ENCODE measurements at places on chromosomes 11 and 22.

- no peak for DNase-seq
These were observed 146.8 kb upstream of the TTC12 start for GRCh38 chr11:113167599-113167998.

DNA sequence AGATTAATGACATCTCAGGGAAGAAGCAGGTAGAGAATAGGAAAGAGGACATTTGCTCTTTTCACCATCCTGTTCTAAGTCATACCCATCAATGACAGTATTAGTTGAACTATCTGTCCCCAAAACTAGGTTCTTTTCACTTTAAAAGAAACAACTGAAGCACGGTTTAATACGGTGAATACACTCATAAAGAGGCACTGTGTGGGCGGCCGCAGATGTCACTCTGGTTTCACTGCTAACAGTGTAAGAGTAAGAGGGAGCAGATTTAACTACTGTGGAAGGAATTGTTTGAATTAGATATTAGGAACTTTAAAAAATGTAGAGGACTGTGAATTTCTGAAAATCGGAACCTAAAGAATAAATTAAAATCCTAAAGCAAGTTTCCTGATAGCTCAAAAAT lies 49.5 kb downstream of the VSIG10L2 start:
- DNase-seq = no peak

- no peak for DNase-seq
These were observed 19.3 kb downstream of the PRR33 start for GRCh38 chr11:1872267-1872985.

- no peak for DNase-seq
These were observed 23.8 kb downstream of the FSHB start for GRCh38 chr11:30254307-30255298.

DNA sequence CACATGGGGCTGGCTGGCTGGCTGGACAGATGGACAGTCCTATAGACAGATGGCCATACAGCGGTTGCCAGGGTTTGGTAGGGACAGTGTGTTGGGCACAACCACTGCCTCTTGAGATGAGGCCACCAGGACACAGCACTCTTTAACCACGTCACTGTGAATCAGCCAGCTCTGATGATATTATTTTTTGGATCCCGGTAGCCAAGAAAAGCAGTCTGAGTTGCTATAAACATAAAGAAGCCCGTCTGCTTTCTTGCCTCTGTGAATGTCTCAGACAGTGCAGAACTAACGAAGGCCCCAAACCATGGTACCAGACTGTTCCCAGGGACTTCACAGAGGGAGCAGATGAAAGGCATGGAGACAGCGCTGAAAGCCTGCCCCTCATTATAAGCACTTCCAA lies 115.9 kb upstream of the CSNK2A3 start:
- DNase-seq = no peak

DNA sequence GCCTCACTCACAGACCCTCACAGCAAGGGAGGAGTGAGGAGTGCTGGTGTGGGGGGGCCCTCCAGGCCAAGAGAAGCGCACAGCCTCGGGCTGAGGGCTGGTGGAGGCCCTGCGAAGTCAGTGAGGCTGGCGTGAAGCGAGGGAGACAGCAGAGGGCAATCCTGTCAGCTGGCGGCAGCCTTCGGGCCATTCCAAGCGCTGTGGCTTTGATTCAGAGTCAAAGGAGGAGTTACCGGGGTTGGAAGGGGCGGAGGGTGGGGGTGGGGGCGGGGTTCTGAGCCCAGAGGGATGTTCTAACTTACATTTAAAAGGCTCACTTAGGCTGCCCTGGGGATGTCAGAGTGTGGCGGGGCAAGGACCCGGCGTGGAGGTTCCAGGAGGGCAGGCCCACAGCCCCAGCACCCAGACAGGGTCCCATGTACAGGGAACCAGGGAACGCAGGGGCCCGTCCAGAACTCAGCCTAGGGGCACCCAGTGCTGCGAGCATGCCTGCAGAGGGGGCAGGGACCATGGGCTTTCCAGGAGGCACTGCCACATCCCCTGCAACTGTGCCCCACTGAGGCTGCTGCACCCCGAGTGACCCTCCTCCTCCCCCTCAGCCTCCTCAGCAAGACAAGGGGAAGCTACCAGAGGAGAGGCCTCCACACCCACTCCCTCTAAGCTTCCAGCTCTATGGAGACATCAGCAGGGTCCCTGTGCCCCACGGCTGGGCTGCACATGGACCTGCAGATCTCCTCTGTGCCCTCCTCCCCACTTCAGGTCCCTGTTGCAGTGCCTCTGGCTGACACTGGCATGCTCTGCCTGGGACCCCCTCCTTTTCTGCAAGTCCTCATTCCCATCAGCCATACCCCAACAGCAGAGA lies 39.7 kb upstream of the TTLL12 start:
- no peak for DNase-seq
